ENCODE measurements at places on chromosomes 12 and 14. TPM values are rescaled to one million over a fixed set of nuclear protein-coding genes. Genes with fewer than 3 reads are reported as not detected.
A peak's percentile ranks its signal among the peaks of the same experiment; 100 is the strongest.

Gene FGD6
- total RNA-seq = 5.0 TPM

Gene SLCO1B1
- 0.37 TPM for total RNA-seq

Gene CMA1
- 1.9 TPM for total RNA-seq

- ATAC-seq = no peak
Measured at GRCh38 chr12:50302686-50303085, 19.4 kb upstream of the LIMA1 start.

GRCh38 chr14:39946807-39947206 lies 514.6 kb upstream of the FBXO33 start:
- ATAC-seq = peak; percentile 99

Measured in motor neuron (in vitro differentiated cells).